ENCODE measurements at places on chromosomes 13 and 19. TPM values are rescaled to one million over a fixed set of nuclear protein-coding genes. Genes with fewer than 3 reads are reported as not detected.
A peak's percentile ranks its signal among the peaks of the same experiment; 100 is the strongest.

Gene ZNF222
- total RNA-seq = 7.6 TPM

Gene CTXN1
- 53.6 TPM for total RNA-seq

Gene ZNF439
- total RNA-seq = 6.4 TPM

DNA sequence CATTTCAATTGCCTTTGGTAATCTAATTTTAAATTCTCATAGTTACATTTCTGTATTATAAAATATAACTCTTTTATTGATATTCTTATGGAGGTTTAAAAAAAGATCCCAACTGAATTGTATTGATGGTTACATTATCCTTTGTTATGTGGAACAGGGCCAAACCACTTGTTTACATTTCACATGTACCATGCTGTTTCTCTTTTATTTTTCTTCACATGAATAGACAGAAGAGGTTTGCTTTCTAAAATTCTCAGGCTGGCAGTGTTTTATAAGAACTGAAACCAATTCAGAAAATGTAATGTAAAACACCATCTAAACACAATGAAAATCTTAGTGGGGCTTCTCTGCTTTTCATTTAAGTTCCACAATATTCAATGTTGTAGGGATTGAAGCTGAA lies 122.5 kb downstream of the GPC5 start:
- no peak overlapping the region for H3K27ac ChIP-seq
- no peak overlapping the region for H3K4me3 ChIP-seq
- H3K4me1 ChIP-seq = no peaks in the 10 kb centered on the region

DNA sequence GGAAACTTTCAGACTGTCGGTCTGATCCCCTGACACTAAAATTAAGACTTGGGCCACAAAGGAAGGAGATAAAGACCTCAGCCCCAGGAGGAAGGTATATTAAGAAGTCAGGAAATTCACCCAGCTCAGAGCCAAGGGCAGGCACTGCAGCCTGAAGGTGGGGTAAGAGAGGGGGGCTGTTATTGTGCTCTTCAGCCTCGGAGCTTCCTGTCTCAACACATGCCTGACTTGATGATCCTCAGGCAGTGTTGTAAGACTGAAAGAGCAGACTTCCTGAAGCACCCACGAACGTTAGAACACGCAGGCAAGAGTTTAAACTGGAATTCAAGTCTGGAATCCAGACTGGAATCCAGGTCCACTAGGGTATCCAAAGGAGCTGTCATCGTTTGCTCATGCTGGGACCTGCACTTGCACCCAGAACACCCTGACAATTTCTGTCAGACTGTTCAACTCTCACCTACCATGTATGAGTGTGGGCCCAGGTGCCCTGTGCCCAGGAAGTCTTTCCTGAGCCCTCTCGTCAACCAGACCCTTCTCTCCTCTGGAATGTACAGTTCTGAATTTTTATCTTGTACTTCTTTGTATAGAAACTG lies 10.7 kb upstream of the FLT1 start:
- peaks cover 4% of the 10 kb centered on the region for H3K27me3 ChIP-seq
- no peak overlapping the region for H3K4me3 ChIP-seq

GRCh38 chr13:99314640-99315176 lies 7.5 kb upstream of the GPR183 start:
- H3K27ac ChIP-seq = no peak overlapping the region
- peaks cover 30% of the 10 kb centered on the region for H3K36me3 ChIP-seq
- H3K4me1 ChIP-seq = peaks cover 6% of the 10 kb centered on the region
- no peaks in the 10 kb centered on the region for H3K27me3 ChIP-seq
- no peak for DNase-seq
- H3K4me3 ChIP-seq = no peak overlapping the region

DNA sequence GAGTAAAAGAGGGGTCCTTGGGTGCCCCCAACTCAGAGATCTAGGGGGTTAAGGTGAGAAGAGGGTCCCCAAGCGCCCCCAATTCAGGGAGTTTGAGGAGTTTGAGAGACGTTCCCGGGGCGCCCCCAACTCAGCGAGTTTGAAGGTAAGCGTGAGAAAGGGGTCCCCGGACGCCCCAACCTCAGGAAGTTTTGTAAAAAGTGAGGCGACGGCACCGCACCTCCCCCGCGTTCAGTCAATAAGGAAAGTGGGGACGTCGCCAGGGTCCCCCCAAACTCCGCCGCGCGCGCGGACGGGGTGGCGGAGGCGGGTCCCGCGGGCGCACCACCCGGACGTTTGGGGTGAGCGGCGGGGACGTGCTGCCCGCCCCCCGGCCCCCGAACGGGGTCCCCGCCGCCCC lies 353 bp downstream of the RFX2 start:
- H3K4me1 ChIP-seq = peaks cover 19% of the 10 kb centered on the region
- no peak overlapping the region for H3K27ac ChIP-seq
- H3K4me3 ChIP-seq = peak overlapping the region; percentile 79
- DNase-seq = no peak
- H3K27me3 ChIP-seq = peaks cover 32% of the 10 kb centered on the region
- no peaks in the 10 kb centered on the region for H3K36me3 ChIP-seq

Gene IFNL3
- not detected for total RNA-seq

Gene ZNF382
- 21.2 TPM for total RNA-seq

GRCh38 chr19:49255674-49256073 lies 69.3 kb downstream of the SLC6A16 start:
- no peak overlapping the region for H3K4me3 ChIP-seq
- no peak for DNase-seq
- no peaks in the 10 kb centered on the region for H3K36me3 ChIP-seq
- no peak overlapping the region for H3K27ac ChIP-seq
- H3K4me1 ChIP-seq = no peaks in the 10 kb centered on the region

- no peaks in the 10 kb centered on the region for H3K4me1 ChIP-seq
- H3K27ac ChIP-seq = no peak overlapping the region
- DNase-seq = no peak
- H3K4me3 ChIP-seq = no peak overlapping the region
Observed at GRCh38 chr13:36370108-36370429, 23.9 kb upstream of the SPART start.

DNA sequence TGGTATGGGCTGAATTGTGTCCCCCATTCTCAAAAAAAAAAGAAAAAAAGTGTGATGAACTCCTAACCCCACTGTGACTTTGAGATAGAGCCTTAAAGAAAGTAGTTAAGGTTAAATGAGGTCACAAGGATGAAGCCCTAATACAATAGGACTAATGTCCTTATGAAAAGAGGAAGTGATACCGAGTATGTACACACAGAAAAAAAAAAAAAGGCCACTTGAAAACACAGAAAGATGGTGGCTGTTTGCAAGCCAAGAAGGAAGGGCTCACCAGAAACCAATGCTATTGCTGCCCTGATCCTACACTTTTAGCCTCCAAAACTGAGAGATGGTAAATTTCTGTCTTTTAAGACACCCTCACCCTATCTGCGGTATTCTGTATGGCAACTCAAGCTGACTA lies 955.6 kb downstream of the PCDH17 start:
- H3K27me3 ChIP-seq = no peaks in the 10 kb centered on the region
- no peak overlapping the region for H3K4me3 ChIP-seq
- no peaks in the 10 kb centered on the region for H3K36me3 ChIP-seq
- H3K27ac ChIP-seq = no peak overlapping the region
- no peaks in the 10 kb centered on the region for H3K4me1 ChIP-seq
- DNase-seq = no peak

GRCh38 chr19:56683116-56683515 lies 11.6 kb upstream of the ZNF835 start:
- no peaks in the 10 kb centered on the region for H3K27me3 ChIP-seq
- H3K27ac ChIP-seq = no peak overlapping the region

- no peak overlapping the region for H3K27ac ChIP-seq
- no peaks in the 10 kb centered on the region for H3K36me3 ChIP-seq
- no peak overlapping the region for H3K4me3 ChIP-seq
- H3K27me3 ChIP-seq = peaks cover 11% of the 10 kb centered on the region
- H3K4me1 ChIP-seq = peaks cover 8% of the 10 kb centered on the region
Observed at GRCh38 chr13:99870541-99870940, 101.0 kb downstream of the ZIC5 start.

DNA sequence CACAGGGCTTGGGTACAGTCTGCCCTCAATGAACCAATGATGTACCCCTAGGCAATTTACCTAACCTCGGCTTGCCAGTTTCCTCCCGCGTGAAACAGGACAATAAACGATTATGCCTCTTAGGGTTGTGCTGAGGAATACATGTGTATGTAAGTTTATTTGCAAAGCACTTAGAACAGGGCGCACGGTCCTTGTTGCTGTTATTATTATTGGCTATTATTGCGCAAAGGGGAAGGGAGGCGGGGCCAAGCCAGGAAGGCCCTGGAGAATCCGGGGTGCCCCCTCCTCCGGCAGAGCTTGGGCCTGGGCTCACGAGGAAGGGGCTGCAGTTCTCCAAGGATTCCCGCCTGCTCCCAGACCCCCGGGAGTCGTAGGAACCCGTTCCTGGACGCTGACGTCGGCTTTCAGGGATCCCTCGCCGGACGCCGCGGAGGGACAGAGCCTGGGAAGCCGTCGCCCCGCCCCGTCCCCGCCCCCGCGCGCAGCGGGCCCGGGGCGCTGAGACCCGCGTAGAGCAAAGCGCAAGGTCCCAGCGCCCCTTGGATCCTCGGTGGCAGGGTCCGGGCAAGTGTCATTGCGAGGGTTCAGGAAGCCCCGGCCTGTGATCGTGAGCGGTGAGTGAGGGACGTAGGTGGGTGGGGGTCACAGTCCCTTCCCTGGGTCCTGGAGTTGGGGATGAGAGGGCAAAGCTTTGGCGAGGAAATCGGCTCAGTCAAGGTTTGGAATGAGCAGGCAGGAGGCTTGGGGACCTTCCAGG lies at the start of gene TMEM91:
Gene TMEM91 (plus strand): TSS at position 293 of the 757 bp plus-strand sequence. CDS start 1,777 bp downstream, outside the sequence.
- H3K36me3 ChIP-seq = peaks cover 4% of the 10 kb centered on the region
- H3K4me3 ChIP-seq = peak within 1 kb of the TSS; percentile 70
- H3K4me1 ChIP-seq = peaks cover 15% of the 10 kb centered on the region
- H3K27ac ChIP-seq = peak within 1 kb of the TSS; percentile 23

Gene ADAT3
- 15.5 TPM for total RNA-seq

GRCh38 chr13:86710896-86711295 lies 911.7 kb upstream of the SLITRK6 start:
- no peaks in the 10 kb centered on the region for H3K36me3 ChIP-seq
- H3K27me3 ChIP-seq = no peaks in the 10 kb centered on the region
- no peak overlapping the region for H3K27ac ChIP-seq
- no peak for DNase-seq
- H3K4me1 ChIP-seq = no peaks in the 10 kb centered on the region

- DNase-seq = no peak
- peaks cover 1% of the 10 kb centered on the region for H3K4me1 ChIP-seq
- H3K27me3 ChIP-seq = peaks cover 54% of the 10 kb centered on the region
- no peak overlapping the region for H3K27ac ChIP-seq
- no peak overlapping the region for H3K4me3 ChIP-seq
Observed at GRCh38 chr13:111629016-111629415, 308.6 kb downstream of the TEX29 start.

Gene POGLUT2
- 22.7 TPM for total RNA-seq

Gene TEX26
- total RNA-seq = not detected

Gene ZNF563
- total RNA-seq = 5.0 TPM

DNA sequence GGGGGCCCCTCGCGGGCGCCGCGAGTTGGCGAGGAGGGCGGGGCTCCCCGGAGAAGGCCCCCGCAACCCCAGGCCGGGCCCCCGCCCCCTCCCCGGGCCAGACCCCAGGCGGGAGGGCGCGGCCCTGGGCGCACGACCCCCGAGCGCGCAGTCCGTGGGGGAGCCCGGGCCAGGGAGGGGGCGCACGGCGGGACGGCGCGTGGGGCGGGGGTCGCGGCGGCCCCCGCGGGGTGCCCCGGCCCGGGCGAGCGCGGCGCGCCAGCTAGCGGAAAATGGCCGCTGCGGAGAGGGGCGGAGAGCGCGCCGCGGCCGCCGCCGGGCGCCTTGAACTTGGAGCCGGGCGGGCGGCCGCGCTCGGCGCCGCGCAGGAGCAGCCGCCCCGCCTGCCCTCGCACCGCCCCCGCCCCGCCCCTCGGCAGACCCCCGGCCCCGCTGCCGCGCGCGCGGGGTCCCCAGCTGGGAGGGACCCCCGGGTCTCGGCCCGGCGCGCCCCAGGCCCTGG lies 6.4 kb upstream of the NFIC start:
- H3K27ac ChIP-seq = no peak overlapping the region
- peaks cover 83% of the 10 kb centered on the region for H3K27me3 ChIP-seq
- peaks cover 17% of the 10 kb centered on the region for H3K4me1 ChIP-seq
- H3K4me3 ChIP-seq = no peak overlapping the region
- DNase-seq = no peak
- no peaks in the 10 kb centered on the region for H3K36me3 ChIP-seq

- H3K27ac ChIP-seq = no peak overlapping the region
- peaks cover under 1% of the 10 kb centered on the region for H3K27me3 ChIP-seq
- H3K4me1 ChIP-seq = peaks cover 11% of the 10 kb centered on the region
- no peak overlapping the region for H3K4me3 ChIP-seq
Observed at GRCh38 chr13:76932076-76932475, 16.2 kb upstream of the ACOD1 start.

Gene CCDC8
- 51.7 TPM for total RNA-seq

DNA sequence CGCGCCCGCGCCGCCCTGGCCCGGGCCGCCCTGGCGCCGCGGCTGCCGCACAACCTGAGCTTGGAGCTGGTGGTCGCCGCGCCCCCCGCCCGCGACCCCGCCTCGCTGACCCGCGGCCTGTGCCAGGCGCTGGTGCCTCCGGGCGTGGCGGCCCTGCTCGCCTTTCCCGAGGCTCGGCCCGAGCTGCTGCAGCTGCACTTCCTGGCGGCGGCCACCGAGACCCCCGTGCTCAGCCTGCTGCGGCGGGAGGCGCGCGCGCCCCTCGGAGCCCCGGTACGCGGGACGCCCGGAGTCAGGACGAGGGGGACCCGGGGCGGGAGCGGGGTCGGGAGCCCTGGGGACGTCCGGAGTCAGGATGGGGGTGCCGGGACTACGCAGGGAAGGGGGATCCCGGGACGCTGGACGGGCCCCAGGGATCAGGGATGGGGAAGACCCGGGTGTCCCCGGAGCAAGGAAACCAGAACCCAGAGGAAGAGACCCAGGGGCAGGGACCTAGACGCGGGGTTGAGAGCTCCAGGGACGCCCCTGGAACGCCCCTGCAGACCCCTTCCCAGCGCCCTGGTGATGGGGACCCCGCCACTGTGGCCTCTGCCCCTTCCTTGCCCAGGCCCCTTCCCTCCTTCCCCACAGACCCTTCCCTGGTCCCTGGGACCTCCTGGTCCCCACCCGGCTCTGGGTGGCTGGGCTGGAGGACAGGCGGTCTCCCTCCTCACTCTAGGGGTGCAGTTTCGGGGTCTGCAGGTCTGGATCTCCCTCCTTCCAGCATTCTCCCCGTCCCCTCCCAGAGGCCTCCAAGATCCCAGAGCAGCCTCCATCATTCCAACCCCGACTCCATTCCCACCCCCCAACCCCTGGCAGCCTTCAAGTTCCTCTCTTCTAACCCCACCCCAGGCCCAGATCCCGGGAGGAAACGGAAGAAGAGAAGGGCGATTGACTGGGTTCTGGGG lies 645 bp downstream of the GRIN3B start:
- H3K4me3 ChIP-seq = peak overlapping the region; percentile 43
- peaks cover 69% of the 10 kb centered on the region for H3K27me3 ChIP-seq
- no peak for DNase-seq
- H3K27ac ChIP-seq = no peak overlapping the region

GRCh38 chr13:90084684-90085290 lies 1262.7 kb upstream of the MIR17HG start:
- H3K27ac ChIP-seq = no peak overlapping the region
- H3K27me3 ChIP-seq = no peaks in the 10 kb centered on the region
- H3K36me3 ChIP-seq = no peaks in the 10 kb centered on the region
- no peak overlapping the region for H3K4me3 ChIP-seq
